Stimulated activated CD4-positive, alpha-beta T cell treated with anti-CD3 and anti-CD28 coated beads, Interleukin-2, amount 100 ng/mL, for 48 hours (primary cell): ENCODE measurements at places on chromosomes 1 and 21.

- no peak for DNase-seq
These were observed 384.3 kb downstream of the SEC16B start for GRCh38 chr1:177585302-177586220.

- no peak for DNase-seq
These were observed 84.7 kb upstream of the HIVEP3 start for GRCh38 chr1:42003433-42003832.

- no peak for DNase-seq
These were observed 59.0 kb upstream of the BACE2 start for GRCh38 chr21:41108668-41109585.

DNA sequence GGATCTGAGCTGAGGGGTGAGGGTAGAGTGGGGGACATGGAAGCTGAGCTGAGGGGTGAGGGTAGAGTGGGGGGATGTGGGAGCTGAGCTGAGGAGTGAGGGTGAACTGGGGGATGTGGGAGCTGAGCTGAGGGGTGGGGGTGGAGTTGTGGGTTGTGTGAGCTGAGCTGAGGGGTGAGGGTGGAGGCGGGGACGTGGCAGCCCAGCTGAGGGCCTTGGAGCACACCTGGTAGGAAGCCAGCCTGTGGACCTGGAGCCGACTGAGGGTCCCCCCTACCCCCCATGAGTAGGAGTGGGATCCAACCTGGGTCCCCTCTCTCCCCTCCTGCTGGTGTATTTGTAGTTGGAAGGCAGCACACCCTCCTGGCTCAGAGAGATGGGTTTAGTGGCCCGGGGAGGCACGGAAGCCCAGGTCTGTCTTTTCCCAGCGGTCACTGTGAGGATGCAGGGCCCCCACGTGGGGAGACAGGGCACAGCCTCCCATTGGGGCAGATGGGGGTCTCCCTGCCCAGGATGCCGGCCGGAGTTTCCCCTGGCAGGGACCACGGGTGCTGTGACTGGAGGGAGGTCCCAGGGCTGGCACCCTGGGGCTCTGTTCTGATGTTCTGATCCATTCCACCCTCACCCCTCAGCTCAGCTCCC, 13.2 kb upstream of the NPHP4 start:
- no peak for DNase-seq
